GM12864 (cell line): ENCODE measurements at places on chromosomes 6 and 20.

DNA sequence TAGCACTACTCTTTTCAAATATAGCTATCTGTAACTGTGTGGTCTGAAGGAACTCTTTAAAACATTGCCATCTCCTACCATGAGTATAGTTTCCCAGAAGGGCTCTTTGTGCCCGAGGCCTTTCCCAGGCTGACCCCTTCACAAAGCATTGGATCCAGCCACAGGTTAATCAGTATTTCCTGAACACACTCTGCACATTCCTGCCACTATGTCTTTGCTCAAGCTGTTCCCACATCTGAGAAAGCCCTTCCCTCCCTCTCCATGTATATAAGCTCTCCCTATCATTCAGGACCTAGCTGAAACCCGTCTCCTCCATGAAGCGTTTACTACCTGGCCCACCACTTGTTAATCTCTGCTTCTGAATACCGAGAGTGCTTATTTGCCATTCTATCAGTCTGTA, 47.8 kb upstream of the PKHD1 start:
- DNase-seq: no peak

DNA sequence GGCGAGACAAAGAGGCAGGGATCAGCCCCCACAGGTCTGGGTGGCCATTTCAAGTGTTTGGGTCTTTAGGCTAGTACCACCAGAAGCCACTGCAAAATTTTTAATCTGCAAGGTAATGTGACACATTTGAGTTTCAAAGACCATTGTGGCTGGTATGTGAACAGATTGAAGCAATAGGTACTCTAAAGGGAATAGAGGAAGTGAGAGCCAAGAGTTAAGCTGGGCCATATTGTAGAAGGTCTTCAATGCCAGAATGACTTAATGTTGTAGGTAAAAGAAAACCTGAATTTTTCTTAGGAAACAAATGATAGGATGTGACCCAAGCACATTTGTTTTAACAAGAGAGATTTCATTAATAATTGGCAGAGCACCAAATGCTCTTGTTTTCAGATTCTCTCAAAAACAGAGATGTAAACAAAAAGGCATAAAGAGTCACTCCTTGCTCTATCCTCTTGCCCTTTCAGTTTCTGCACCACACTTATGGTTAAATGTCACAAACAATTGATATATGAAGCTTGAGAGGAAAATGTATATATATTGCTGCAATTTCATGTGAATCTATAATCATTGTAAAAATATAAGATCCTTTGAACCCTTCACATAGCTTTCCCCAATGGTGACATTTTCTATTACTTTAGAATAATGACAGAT, 307.1 kb upstream of the PLN start:
- DNase-seq: peak; percentile 5

DNA sequence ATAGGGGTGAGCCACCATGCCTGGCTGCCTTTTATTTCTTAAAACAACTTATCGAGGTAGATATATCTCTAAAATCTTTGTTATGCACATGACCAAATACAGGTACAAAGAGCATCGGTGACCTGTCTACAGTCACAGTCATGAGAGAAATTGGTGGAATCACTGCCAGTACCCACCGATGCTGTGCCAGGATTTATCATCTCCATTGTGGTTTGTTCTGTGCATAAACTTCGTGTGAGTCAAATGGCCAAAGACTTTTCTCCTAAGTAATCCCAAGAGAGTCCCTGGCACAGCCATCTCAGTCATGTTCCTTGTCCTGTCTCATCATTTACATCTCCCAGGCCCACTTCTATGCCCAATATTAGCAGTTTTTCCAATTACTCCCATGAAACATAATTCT, 9.0 kb downstream of the GSTA3 start:
- no peak for DNase-seq

- no peak for DNase-seq
Measured at GRCh38 chr6:35427851-35428321, 24.3 kb upstream of the FANCE start.

DNA sequence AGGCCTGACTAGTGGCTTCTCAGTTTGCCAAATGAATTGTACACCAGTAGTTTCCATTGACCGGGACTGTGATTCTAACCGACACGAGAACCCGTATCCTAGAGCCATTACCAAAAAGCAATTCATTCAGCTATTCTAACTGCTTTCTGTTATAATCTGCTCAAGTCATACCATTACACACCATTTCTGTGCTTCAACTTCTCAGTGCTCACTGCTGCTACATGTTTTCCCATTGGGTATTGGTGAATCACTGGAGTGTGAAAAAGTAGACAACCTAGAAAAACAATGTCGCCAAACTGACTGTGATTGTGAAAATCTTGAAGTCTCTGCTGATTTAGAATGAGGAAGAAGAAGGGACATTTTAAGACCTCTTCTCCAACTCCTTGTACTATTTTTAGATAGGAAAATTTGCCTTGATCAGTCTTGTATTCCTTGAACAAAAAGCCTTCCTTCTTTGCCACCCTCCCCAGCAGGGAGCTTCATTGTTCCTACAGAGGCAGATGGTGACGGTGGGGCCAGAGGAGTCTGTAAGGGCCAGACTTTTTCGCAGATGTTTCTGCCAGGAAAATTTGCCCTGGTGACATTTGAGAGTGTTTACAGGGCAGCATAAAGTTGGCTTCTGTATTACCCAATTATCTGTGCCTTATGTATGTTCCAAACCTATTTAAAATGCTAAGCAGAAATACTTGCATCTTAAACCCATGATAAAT, 31.7 kb upstream of the MAP3K4 start:
- DNase-seq: no peak

GRCh38 chr20:19453862-19454261, 241.4 kb downstream of the SLC24A3 start:
- DNase-seq: no peak

- no peak for DNase-seq
Measured at GRCh38 chr6:84191802-84192201, 35.6 kb downstream of the CEP162 start.

DNA sequence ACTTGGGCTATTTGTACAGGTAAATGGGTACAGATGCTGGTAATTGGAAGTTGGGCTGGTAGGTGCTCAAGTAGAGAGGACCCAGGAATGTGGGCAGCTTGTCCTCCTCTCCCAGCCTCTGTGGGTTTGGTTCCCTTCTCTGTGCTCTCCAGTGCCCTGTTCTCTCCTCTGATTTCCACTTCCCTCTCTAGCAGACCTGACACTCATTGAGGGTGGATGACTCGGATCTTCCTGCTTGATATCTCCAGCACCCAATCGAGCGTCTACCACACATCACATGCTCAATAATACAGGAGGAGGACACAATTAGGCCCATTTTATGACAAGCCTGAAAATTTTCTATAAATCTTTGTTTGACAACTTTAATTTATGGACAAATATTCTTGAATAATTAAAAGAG, 23.7 kb downstream of the CST1 start:
- DNase-seq: no peak

- no peak for DNase-seq
Measured at GRCh38 chr20:38175304-38176180, 10.5 kb upstream of the TGM2 start.

GRCh38 chr20:16476032-16476431, 97.2 kb downstream of the KIF16B start:
- DNase-seq: peak; percentile 15

DNA sequence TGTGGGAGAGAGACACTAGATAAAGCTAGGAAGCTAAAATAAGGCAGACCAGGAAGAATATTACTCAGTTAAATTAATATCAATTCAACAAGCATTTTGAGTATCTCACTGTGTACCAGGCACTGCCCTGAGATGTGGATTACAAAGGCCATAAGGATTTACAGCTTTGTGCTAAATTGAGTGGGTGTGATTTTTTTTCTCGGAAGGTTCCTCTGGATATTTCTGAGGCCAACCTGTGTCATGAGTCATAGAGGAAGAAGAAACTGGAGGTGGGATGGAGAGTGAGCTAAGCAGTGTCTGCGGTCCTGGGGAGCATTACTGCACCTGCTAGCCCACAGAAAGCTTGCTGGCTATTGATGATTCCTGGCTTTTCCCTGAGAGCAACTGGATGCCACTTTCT, 135.2 kb downstream of the RFPL4B start:
- no peak for DNase-seq

DNA sequence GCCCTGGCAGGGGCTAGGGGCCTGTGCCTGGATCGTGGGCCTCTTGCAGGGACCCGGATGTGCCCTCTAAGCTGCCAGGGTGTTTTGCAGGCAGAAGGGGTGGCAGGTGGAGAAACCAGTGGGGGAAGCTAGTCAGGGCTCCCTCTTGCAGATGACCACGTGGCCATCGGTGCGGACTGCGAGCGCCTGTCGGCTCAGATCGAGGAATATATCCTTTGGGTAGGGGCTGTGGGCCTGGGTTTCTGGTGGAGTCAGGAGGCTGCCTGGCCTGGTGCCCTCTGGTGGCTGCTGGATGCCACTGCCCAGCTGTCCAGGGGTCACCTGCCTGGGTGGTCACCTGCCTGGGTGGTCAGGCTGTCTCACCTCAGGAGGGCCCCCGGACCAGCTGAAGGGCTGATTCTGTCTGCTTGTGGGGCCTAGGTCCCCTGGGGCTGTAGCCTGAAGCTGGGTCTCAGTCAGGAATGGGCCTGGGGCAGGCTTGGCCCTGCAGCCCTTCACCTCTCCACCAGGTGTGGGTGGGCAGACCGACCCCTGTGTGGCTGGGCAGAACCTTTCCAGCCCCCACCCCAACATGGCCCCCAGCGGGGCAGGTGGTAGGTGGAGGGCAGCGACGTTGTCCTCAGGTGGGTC, 6.7 kb downstream of the TCEA2 start:
- DNase-seq: no peak

- DNase-seq: no peak
Measured at GRCh38 chr6:55758156-55758937, 117.0 kb downstream of the BMP5 start.

- no peak for DNase-seq
Measured at GRCh38 chr6:104575536-104575935, 284.2 kb downstream of the HACE1 start.

- DNase-seq: no peak
Measured at GRCh38 chr6:74946961-74947360, 258.9 kb downstream of the COL12A1 start.

DNA sequence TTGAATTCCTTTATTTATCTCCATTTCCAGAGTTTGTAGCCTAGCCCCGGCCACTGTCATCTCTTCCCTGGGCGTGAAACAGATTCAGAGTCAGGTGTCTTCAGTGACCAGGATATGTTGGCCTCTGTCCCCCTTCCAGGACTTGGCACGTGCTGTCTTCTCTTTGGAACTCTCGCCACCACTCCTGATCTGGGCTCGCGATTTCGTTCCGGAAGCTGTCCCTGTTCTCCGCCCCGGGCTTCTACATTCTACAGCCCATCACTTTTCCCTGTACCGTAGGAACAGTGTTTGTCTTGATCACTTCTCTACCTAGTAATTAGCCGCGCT, 739 bp downstream of the GSS start:
- no peak for DNase-seq

- DNase-seq: no peak
Measured at GRCh38 chr20:63345328-63346100, 15.6 kb downstream of the CHRNA4 start.

- DNase-seq: no peak
Measured at GRCh38 chr6:410555-411395, 19.2 kb downstream of the IRF4 start.

DNA sequence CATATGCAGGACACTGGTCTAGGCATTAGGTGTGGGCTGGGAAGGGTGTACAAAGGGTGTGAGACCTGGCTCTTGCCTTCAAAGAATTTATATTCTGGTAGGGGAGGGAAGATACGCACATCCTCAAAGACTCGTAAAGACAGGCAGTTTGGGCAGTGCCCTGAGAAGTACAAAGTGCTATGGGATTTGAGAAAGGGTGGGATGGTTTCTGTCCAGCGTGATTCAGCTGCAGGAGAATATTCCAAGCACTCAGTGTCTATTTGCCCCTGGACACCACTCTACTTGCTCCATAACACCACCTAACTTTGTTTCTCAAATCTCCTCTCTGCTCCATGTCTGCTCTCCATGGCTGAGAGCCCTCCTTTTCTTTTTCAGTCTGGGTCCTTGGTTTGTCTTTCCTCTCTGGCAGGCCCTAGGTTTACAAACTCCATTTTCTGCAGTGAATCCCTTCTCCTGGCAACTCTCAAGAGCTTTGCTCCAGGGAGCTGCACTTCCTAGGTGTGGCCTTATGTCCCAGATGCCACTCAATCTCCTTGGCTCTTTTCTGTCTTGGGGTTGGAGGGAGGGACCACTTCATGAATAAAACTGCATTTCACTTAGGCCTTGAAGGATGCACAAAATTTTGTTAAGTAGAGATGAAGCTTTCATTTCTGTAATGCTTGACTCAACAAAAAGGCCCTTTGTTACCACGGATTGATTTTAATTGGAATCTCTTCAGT, 310.4 kb downstream of the CLIC5 start:
- no peak for DNase-seq

DNA sequence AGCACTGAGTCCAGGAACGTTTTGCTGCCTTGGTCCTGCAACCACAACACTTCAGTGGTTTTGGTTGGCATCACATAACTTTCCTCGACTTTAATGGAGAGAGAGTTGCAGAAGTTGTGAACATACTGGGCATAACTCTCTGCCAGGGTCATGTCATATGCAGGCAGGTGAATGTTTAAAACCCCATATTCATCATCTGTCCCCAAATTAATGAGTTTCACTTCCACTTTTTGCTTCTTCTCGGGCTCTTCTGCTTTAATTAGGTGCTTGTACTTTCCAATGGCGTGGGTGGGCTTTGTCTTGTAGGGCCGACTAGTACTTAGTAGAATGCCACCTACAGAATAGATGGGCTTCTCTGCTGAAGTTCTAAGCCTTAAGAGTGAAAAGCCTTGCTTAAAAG, 45.2 kb upstream of the TFAP2A start:
- DNase-seq: peak; percentile 66

DNA sequence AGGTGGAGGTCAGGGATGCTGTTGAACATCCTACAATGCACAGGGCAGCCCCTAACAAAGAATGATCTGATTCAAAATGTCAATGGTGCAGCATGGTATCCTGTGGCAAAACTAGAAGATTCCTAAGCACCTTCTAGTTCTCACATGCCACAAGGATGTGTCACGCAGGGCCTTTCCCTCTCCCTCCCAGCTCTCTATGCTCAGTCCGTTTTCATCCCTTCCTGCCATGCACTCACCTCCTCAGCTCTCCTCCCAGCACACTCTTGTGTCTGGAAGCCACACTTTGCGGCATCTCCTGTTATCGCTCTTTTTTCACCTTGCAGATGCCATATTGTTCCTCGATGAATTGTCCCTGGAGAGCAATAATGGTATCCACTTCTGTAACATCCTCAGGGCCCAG, 263.4 kb downstream of the CDC5L start:
- DNase-seq: no peak

DNA sequence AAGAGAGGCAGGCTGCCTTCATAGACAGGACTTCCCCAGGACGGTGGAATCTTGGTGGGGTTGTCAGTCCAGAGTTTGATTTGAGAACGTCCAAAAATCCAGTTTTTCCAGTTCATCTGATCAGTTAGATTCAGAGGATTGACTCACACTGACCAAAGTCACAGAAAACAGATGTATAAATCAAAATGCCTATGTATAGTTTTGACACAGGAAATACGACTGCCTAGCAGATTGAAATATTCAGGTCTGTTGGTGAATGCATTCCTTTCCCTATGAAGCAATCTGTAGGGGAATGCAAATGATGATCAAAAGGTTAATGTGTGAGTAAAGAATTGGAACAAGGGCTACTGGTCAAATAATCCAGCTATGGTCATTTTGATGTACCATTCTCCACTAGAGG, 29.7 kb upstream of the GFOD1 start:
- no peak for DNase-seq

- DNase-seq: no peak
Measured at GRCh38 chr6:11251553-11252360, 19.3 kb upstream of the NEDD9 start.
